Fibroblast of skin of right biceps (primary cell): ENCODE measurements at places on chromosomes 1 and 21.

DNA sequence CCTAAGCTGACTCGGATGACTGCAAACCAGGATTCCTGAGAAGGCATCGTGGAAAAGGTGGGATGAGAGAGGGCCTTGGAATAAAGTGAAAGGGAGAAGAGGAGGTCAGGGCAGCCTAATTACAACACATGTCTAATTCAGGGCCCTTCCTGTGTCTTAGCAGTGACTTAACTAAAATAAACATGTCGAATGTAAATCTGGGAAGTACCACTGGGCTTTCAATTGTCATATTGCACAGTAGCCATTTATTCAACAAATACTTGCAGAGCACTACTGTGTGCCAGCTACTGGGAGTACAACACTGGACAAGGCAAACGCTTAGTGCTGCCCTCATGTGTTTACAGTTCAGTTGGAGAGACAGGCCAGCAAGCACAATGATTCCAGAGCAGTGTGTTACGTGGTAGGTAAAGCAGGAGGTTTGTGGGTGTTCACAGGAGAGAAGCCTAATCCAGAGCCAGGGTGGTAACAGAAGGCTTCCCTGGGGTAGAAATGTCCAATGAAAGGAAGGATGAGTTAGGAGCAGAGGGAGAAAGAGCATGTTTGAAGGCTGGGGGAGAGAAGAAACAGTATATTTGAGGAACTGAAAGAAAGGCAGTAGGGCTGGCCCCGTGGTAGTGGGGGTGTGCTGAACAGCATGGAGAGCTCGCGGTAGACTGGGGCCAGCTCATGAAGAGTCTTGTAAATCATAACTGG lies 38.0 kb upstream of the RASAL2 start:
- DNase-seq = no peak

DNA sequence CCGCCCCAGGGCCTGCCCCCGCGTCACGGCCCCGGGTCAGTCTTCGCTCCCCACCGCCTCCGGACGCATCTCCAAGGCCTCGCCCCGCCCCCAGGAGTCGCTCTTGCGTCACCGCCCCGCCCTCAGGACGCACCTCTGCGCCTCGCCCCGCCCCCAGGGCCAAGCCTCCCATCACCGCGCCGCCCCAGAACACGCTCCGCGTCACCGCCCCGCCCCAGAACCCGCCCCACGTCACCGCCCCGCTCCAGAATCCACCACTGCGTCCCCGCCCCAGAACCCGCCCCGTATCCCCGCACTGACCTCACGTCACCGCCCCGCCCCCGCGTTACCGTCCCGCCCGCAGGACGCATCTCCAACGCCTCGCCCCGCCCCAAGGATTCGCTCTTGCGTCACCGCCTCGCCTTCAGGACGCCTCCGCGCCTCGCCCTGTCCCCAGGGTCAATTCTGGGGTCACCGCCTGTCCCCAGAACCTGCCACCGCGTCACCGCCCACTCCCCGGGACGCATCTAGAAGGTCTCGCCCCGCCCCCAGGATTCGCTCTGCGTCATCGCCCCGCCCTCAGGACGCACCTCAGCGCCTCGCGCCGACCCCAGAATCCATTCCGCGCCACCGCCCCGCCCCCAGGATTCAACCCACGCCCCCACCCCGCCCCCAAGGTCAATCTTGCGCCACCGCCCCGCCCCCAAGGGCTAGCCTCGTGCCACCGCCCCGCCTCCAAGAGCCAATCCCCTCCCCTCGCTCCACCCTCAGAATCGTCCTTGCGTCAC lies 451 bp upstream of the CASP9 start:
- peak; percentile 98 for DNase-seq

DNA sequence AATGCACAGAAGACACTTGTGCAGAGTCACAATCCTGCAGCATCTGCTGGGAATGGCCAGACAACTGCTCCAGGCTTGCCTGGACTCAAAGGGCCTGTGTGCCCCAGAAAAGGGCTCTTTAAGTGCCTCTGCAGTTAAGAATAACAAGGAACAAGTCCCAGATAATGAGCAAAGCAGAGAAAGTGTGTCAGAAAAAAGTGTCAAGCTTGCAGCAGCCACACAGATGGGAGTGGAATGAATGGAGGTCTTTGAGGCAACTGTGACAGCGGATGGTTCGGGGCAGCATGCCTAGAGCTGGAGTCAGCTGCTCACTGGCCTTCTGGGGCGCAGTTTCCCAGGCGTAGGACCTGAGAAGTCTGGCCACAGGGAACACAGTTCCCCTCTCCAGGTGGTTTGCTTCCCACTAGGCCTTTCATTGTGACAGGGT lies 5.1 kb downstream of the PARP1 start:
- no peak for DNase-seq

DNA sequence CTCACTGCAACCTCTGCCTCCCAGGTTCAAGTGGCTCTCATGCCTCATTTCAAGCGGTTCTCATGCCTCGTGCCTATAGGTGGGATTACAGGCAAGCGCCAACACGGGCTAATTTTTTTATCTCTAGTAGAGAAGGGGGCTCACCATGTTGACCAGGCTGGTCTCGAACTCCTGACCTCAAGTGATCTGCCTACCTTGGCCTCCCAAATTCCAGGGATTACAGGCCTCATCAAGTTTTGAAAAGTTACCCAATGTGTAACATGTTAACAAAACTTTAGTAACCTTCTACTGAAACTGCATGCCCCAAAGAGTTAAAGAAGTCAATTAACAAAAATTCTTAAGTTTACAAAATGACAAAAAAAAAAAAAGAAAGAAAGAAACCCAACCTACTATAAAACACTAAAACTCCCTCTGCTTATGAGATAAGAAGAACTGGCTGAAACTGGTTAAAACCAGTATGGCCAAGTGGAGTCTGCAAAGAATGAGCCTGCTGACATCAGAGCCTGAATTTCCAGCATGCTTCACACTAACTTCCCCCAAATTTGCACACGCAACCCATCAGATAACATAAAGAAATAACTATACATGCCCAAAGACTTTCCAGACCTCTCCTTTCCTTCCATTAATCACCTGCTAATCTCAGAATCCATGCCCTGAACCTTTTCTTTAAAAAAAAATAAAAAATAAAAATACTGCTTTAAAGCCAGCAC lies 25.5 kb upstream of the PSMG1 start:
- DNase-seq = no peak

DNA sequence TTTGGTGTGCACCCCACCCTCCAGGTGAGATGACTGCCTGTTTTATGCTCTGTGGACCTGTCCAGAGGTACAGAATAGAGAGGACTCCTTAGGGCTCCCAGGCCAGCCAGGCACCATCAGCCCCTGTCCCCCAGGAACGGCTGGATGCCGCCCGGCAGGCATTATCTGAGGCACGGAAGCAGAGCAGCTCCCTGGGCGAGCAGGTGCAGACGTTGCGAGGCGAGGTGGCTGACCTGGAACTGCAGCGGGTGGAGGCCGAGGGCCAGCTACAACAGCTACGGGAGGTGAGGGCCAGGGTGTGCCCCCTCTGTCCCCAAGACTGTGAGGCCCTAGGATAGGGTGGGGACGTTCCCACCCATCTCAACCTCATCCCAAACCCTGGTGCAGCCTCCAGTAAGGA lies 10.8 kb downstream of the MFAP2 start:
- no peak for DNase-seq

- peak; percentile 19 for DNase-seq
These were observed 24.2 kb upstream of the CTTNBP2NL start for GRCh38 chr1:112371775-112372174.

DNA sequence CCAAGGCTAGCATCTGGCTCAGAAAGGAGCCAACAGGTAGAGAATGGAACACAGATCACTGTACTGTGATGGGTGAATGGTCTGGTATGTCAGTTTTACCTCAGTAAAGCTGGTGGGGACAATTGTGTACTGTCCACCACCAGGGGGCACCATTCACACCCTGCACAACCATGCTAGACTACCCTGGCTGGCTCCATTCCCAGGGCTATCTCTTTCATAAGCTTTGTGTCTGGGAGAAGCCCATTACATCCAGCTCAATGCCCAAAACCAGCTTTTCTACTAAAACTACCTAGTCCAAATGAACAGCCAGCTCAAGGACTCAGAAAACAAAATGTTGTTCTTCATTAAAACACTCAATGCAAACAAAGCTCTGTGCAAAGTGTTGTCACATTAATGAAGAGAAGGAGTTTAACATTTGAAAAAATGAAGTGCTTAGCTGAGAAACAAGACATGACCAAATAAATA lies 62.0 kb upstream of the RASAL2 start:
- DNase-seq = peak; percentile 91
